SIG-M5 (cell line): ENCODE measurements at places on chromosomes 1 and 21.
A peak's percentile ranks its signal among the peaks of the same experiment; 100 is the strongest.

- DNase-seq = no peak
Measured at GRCh38 chr1:187383366-187383765, 554.6 kb downstream of the PLA2G4A start.

GRCh38 chr1:226476648-226477319 is 68.9 kb upstream of the PARP1 start:
- DNase-seq = peak; percentile 41

DNA sequence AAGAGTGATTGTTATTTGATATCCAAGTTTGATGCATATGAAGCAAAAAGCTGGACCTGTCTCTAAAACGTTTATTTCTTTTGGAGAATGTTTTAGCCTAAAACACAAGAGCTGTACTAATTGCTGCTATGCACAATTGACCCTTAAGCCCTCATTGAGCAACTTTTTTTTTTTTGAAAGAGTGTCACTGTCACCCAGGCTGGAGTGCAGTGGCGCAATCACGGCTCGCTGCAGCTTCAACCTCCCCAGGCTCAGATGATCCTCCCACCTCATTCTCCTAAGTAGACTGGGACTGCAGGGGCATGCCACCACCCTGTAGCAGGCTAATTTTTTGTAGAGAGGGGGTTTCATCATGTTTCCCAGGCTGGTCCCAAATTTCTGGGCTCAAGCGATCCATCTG is 129.1 kb downstream of the PIK3R3 start:
- no peak for DNase-seq

- no peak for DNase-seq
Measured at GRCh38 chr1:241557551-241558193, 25.5 kb downstream of the KMO start.

DNA sequence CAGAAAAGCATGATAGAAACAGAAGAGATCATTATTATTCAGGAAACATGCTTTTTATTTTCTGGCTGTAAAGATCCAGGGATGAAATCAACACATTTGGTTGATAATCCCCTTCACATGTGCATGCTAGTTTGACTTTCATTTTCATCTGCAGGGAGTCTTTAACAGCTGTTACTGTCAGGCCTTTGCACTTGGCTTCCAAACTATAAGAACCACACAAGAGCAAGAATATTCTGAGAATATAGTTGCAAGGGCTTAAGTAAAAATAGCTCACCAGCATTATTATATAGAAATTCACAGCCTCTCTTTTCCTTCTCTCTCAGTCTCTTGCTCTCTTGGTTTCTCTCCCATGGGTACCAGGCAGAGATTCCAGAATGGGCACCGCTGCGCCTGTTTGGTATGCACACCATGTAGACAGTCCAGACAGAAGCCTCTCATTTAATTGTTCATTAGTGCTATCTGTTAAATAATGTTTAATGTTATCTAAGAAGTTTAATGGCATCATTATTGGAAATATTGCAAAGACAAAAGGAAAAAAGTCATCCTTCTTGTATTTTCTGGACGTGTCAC is 622.3 kb upstream of the PLXNA2 start:
- no peak for DNase-seq

- peak; percentile 47 for DNase-seq
Measured at GRCh38 chr1:154478639-154479038, 23.4 kb upstream of the TDRD10 start.

- DNase-seq = no peak
Measured at GRCh38 chr1:161910604-161911003, 113.1 kb downstream of the OLFML2B start.

GRCh38 chr1:68294367-68295066 is 62.2 kb upstream of the WLS start:
- no peak for DNase-seq

GRCh38 chr1:170296211-170296610 is 150.5 kb downstream of the NTMT2 start:
- no peak for DNase-seq
